Hepatic stellate cell (primary cell): ENCODE measurements at places on chromosomes 2 and 18.

DNA sequence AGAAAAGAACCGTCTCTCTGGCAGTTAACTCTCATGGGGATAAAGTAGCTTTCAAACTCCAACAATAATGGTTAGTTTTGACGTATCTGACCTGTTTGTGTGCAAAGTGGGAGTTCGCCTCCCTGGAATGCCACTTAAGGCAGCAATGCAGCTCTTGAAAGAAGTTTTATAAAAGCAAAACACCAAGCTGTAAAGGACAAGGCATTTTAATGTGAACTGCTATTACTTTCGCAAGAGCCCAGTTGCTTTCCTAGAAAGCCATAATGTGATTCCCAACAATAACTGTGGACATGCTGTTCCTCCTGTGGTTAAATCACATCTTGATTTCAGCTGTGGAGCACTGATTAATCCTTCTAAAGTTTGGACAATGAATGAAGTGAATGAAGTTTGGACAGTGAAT is 303.7 kb downstream of the PTPRM start:
- DNase-seq, result no peak

GRCh38 chr2:26491563-26492167 is 13.7 kb upstream of the OTOF start:
- DNase-seq, result no peak

- DNase-seq, result peak; percentile 27
Observed at GRCh38 chr18:45935591-45936335, 31.4 kb downstream of the EPG5 start.

- no peak for DNase-seq
Observed at GRCh38 chr2:82913566-82913965, 1545.5 kb downstream of the SUCLG1 start.

DNA sequence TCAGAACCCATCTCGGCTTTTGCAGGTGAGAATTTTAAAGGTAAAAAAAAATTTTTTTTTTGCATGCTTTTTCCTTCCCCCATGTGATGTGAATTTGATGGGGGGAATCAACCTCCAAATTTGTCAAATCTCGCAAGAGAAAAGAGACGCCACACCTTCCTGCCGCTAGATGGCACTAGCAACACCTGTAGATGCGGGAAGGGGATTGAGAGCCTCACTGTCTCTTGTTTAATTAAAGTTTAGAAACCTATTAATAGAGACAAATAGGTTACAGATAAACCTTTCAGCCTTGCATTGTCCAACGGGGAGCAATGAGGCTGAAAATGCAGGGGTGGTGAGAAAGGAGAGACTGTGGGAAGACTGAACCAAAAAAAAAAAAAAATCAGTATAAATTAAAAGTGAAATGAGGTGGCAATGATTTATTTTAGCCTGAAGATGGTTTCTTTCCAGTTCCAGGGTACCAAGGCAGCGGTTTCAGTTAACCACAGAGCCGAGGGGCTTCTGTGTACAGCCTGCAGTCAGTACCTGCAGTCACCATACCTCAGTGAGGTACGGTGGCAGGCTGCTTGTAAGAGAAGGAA is 84.6 kb downstream of the NRP2 start:
- DNase-seq, result peak; percentile 50

- no peak for DNase-seq
Observed at GRCh38 chr2:95037384-95037839, 11.9 kb downstream of the MAL start.

DNA sequence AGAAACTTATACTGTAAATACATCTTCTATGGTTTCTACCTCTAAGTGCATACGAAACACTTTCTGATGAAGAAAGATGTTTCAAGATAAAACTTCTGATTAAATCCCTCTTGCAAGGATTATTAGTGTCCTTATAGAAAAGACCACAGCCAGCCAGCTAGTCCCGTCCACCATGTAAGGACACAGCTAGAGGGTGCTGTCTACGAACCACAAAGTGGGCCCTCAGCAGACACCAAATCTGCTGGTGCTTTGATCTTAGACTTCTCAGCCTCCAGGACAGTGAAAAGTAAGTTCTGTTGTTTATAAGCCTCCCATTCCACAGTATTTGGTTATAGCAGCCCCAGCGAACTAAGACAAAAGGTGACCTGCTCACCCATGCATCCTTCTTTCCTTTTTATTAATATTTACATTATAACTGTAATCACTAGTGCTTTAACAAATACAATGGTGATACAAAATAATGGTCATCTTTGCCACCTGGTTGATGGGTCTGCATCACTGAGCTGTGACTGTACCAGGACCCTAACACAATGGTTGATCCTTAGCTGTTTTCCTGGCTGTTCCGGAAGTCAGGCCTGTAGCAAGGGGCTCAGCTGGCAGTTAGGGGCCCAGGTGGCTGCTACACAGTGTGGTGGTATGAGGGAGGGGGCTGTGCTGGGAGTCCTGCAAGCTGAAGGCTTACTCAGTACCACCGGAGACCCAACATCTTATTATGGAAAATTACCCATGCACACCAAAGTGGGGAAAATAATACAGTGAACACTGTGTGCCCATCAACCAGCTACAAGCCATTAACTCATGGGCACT is 108.5 kb upstream of the SMAD7 start:
- no peak for DNase-seq

DNA sequence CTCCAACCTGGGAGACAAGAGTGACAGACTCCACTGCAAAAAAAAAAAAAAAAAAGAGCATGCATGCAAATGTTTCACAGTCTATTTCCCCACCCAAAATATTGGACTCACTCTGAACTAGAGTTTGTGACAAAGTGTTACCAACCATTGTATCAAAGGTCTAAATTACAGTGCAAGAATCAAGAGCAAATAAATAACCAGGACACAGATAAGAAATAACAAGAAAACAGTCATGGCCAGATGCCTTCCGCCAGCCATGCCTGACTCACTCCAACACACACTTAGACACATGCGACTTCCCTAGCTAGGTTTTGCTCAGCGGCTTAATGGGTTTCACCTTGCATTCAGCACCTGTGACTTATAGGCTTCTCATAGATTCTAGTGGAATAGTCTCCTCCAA is 62.8 kb downstream of the CYB5A start:
- DNase-seq, result no peak
